Anterior cingulate cortex (tissue), 58 donors: ENCODE measurements at places on chromosomes 11 and 22.

- no peak for DNase-seq
These were observed 386.5 kb downstream of the SOX6 start for GRCh38 chr11:15969701-15970329.

DNA sequence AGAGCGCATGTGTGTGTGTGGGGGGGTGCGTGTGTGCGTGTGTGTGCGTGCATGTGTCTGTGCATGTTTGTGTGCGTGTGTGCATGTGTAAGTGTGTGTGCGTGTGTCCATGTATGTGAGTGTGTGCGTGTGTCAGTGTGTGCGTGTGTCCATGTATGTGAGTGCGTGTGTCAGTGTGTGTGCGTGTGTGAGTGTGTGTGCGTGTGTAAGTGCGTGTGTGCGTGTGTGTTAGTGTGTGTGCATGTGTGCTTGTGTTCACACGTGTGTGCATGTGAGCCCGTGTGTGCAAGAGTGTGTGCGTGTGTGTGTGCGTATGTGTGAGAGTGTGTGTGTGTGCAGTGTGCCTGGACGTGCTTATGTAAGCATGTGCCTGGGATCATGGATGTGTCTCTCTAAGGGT is 14.7 kb upstream of the APOL6 start:
- no peak for DNase-seq

GRCh38 chr11:129013737-129014475 is 71.2 kb upstream of the TP53AIP1 start:
- DNase-seq: no peak

DNA sequence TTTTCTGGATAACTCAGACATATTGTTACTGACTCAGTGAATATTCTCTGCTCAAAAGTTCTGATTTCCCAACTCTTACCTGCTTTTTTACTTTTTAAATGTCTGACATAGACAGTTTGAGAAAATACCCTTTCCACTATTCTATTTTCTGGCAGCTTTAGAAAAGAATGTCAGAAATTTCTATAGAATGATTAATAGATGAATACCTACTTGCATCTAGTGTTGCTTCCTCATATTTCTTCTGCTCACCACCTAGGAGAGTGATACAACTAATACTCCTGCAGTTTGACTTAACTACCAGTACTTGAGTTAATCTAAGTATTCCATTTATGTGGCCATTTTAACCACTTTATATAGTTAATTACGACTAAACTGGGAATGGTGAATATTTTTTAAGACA is 55.2 kb downstream of the KDM2A start:
- DNase-seq: no peak

- no peak for DNase-seq
These were observed at the start of gene EHBP1L1 for GRCh38 chr11:65575568-65576231. EHBP1L1 (plus strand) TSS chr11:65576053; CDS start chr11:65576303, 250 bp downstream.

DNA sequence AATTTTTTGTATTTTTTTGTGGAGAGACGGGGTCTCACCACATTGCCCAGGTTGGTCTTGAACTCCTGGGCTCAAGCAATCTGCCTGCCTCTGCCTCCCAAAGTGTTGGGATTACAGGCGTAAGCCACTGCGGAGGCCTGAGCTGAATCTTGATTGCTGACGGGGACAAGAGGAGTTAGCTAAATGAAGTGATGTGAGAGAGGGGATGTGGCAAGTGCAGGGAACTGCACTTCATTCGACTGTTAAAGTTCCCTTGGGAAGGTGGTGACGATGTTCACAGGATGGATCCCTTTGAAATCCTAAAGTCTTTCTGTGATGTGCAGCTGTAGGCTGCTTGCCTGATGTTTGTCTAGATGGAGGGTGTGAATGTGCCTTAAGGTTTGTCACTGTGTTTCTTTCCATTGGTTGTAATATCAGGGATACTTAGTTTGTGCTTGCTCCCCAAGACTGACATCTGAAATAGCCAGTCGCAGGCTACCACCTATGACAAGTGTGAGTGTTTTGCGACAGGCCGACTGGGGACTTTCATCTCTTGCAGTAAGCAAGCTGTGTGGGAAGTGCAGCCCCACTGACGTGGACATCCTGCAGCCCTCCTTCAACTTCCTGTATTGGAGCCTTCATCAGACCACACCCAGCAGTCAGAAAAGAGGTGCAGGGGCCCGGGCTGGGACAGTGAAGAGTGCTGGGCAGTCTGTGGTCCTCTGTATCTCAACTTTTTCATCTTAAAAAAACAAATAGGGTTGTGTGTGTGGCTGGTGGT is 19.6 kb upstream of the CCDC134 start:
- no peak for DNase-seq
